ENCODE measurements at places on chromosomes 6 and 20.
A peak's percentile ranks its signal among the peaks of the same experiment; 100 is the strongest.

- DNase-seq, result no peak
Observed at GRCh38 chr6:134028438-134028837, 24.0 kb downstream of the SLC2A12 start.

GRCh38 chr6:166952121-166952520, 4.2 kb downstream of the RNASET2 start:
- no peak for DNase-seq

DNA sequence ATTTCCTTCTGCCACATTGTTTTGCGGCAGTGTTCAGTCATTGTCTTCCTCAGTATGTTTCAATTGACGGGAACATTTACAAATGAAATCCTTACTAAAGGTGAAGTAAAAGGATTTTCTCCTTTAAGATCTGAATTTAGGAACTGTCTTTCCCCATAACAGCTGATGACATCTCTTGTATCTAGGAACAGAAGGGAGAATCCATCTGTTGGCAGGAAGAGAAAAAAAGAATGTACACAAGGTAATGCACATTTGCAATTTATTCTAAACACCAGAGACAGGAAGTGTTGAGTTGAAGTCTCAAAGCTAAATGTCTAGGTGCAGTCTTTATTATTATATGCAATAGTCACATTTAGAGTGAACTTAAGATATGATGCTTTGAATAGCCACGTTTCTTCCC, 334.5 kb downstream of the HDGFL1 start:
- no peak for DNase-seq

- no peak for DNase-seq
Observed at GRCh38 chr6:165726965-165727381, 63.9 kb upstream of the PDE10A start.

DNA sequence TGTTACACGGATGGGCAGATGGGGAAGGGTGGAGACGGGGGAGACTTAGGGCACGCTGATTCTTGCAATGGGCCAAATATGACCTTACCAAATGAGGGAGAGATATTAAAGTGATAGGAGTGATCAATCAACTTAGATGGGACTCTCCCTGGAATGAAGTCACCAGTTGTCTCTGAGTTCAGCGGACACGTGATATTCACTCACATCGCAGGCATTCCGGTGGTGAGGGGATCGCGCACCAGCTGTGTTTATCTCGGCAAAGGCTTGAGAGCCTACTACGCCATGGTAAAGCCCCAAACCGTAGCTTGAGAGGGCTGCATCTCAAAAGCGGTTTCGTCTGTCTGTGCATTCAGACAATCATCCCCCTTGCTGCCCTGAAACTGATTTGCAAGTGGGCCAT, 5.5 kb downstream of the BMP7 start:
- DNase-seq, result no peak

DNA sequence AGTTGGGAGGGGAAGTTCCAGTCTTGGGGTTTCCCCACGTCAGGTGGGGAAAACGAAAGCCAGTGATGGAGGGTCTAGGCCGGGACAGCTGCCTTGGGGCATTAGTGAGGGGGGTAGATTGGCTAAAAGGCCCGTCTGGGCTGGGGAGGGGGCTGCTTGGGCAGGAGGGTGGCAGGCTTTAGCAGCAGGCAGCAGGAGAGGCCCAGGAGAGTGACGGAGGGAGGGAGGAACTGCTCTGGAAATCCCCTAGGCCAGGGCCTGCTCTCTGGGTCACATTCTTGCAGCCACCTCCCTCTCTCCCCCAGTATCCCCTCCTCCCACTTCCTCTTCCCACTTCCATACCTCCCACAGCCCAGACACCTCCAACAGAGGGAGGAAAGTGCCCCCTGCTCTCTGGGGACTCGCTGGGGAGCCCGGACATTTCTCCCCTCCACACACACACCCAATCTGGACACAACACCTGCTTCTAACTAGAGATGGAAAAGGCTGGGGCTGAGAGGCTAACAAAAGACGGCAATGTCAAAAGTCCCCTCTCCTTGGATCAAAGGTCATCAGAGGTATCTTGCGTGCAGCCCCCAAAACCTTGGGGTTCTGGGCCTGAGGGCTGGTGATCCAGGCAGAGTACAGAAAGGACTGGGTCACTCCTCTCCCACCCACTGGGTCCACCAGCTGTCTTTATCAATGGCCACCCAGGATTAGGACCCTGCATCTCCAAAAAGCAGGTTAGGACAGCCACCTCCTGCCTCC, 1.8 kb downstream of the NFKBIE start:
- DNase-seq, result peak; percentile 76

GRCh38 chr6:102813489-102814275, 1420.2 kb downstream of the GRIK2 start:
- DNase-seq, result no peak

GRCh38 chr20:1813101-1813529, 82.1 kb upstream of the SIRPA start:
- no peak for DNase-seq

GRCh38 chr6:163804991-163805390, 390.5 kb downstream of the QKI start:
- DNase-seq, result no peak

DNA sequence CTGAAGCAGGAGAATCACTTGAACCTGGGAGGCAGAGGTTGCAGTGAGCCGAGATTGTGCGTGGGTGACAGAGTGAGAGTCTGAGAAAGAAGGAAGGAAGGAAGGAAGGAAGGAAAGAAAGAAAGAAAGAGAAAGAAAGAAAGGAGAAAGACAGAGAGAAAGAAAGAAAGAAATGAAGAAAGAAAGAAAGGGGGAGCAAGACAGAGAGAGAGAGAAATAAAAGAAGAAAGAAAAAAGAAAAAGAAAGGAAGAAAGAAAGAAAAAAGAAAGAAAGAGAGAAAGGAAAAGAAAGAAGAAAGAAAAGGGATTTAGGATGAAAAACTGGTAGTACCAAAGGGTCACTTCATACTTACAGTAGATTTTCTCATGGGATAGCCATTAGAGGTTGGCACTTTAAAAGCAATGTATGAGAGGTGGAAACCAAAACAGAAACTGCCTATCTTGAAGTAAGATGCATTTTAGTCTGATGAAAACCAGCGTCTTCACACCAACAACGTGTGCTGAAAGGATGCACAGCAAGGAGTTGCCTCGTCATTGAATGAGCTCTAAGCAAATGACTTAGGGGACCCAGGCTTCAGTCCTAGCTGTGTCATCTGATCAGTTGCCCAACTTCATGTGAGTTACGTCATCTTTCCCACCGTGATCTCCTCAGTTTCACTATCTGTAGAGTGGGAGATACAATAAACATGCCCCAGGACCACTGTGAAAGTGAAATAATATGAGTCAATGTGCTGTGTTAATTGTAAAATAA, 133.9 kb upstream of the NEDD9 start:
- peak; percentile 63 for DNase-seq

- DNase-seq, result no peak
Observed at GRCh38 chr6:40819182-40819834, 219.7 kb downstream of the UNC5CL start.

DNA sequence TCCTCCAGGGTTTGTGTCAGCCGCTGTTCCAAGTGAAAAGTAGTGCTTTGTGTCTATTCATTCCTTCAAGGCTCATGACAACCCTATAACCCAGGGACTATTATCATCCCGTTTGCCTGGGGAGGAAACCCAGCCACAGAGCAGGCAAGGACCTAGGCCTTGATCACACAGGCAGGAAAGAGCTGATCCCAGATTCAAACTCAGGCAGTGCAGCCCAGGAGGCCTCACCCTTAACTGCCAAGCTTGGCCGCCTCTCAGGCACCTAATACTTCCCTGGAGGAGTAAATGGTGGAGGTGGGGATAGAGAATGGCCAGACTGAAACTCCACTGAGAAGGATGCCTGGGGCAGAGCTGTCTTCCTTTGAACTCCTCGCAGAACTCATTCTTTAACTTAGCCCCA, 215.1 kb upstream of the QKI start:
- DNase-seq, result no peak

- DNase-seq, result no peak
Observed at GRCh38 chr6:113461153-113461932, 395.8 kb upstream of the MARCKS start.

GRCh38 chr6:50076431-50076830, 26.7 kb upstream of the DEFB112 start:
- DNase-seq, result no peak

- DNase-seq, result no peak
Observed at GRCh38 chr6:119066517-119066916, 11.9 kb downstream of the FAM184A start.

DNA sequence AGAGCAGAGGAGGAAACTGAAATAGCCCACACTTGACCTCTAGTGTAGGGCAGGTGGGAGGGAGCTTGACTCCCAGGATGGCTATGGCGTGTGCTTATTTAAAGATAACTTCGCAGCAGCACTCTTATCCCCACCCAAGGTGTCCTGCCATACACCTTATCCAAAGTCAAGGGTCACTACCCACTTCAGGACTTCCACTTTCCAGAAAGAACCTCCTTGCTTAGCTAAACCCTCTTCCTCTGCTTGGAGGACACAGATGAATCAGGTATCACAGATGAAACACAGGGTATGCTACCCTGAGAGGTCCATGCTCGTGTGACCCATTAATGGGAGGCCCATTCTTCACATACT, 2.3 kb downstream of the RIN2 start:
- DNase-seq, result no peak

- no peak for DNase-seq
Observed at GRCh38 chr6:135722679-135723078, 128.8 kb upstream of the PDE7B start.

DNA sequence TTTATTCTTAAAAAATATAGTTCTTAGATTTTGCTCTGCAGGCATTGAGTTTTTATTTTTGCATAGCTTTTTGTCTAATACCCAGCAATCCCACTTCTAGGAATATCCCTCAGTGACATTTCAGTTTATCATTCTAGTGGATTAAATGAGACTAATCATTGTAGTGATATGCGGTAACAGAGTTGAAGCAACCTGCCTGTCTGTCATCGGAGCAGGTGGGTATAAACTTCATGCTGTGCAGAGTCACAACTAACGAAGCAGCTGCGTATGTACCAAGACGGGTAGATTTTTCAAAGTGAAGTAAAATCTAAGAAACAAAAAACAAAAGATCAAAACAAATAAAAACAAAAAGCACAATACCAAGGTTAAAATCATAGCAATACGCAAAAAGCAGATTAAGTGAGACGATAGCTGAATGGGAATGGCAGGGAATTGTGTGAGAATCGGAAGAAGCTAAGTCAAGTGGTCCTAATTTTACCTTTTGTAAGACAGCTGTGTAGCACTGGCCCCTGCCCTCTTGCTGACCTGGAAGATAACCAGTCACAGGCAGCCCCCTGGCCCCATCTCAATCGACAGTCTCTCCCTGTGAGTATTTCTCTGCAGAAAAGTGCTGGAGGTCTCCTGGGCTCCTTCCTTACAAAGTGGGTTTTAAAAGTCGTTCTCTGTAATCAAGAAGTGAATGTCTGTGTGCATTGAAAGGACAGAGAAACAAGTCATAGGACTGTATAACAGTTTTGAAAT, 169.2 kb downstream of the OR2B2 start:
- no peak for DNase-seq
